Placental pericyte (primary cell): ENCODE measurements at places on chromosomes 4 and X. TPM values are rescaled to one million over a fixed set of nuclear protein-coding genes. Genes with fewer than 3 reads are reported as not detected.

AMOT gene
- total RNA-seq: 2.6 and 2.9 TPM in 2 replicates

ZMAT1 gene
- total RNA-seq: 0.22 and 0.72 TPM in 2 replicates

HSFX2 gene
- total RNA-seq: 0.14 TPM in 1 of 2 replicates, not detected in the other

FAM13A gene
- total RNA-seq: 8.5 and 18.2 TPM in 2 replicates

SPANXN4 gene
- not detected in 2 replicates for total RNA-seq

SSX2 gene
- not detected in 2 replicates for total RNA-seq

RRH gene
- total RNA-seq: 0.14 TPM in 1 of 2 replicates, not detected in the other

S100P gene
- total RNA-seq: not detected in 2 replicates

SHOX gene
- total RNA-seq: not detected in 2 replicates

RNF212 gene
- 0.72 and 2.6 TPM in 2 replicates for total RNA-seq

SSX5 gene
- total RNA-seq: not detected in 2 replicates

CLCN3 gene
- total RNA-seq: 49.2 and 58.6 TPM in 2 replicates

RHOXF1 gene
- not detected in 2 replicates for total RNA-seq
